Neural cell (in vitro differentiated cells): ENCODE measurements at places on chromosomes 1 and 21. TPM values are rescaled to one million over a fixed set of nuclear protein-coding genes. Genes with fewer than 3 reads are reported as not detected.

F11R gene
- 4.3 and 7.3 TPM in 2 replicates for polyA plus RNA-seq

NBPF4 gene
- not detected in 2 replicates for polyA plus RNA-seq

PPFIA4 gene
- 1.6 and 4.0 TPM in 2 replicates for polyA plus RNA-seq

STXBP3 gene
- polyA plus RNA-seq, result 29.6 and 39.3 TPM in 2 replicates

DMRTA2 gene
- polyA plus RNA-seq, result 0.22 and 0.36 TPM in 2 replicates
